Esophagus mucosa (tissue), 1 donor: ENCODE measurements at places on chromosomes 13 and 19.

DNA sequence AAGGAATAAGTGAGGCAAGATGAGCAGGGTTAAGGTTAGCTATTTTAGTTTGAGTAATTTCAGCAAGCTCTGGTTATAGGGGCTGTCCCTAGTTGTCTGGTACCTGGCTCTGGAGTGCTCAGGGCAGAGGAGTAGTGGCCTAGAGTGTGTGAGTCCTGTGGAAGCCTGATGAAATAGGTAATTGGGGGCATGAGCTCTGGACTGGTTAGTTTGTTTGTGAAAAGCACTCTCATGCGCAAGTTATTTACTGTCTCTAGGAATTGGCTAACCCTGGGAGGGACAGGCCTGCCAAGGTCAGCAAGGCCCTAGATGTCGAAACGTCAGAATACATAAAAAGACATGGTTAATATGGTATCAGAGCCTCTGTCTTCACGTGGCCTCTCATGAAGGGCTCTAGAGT is 900.1 kb downstream of the PCDH17 start:
- ATAC-seq, result no peak

DNA sequence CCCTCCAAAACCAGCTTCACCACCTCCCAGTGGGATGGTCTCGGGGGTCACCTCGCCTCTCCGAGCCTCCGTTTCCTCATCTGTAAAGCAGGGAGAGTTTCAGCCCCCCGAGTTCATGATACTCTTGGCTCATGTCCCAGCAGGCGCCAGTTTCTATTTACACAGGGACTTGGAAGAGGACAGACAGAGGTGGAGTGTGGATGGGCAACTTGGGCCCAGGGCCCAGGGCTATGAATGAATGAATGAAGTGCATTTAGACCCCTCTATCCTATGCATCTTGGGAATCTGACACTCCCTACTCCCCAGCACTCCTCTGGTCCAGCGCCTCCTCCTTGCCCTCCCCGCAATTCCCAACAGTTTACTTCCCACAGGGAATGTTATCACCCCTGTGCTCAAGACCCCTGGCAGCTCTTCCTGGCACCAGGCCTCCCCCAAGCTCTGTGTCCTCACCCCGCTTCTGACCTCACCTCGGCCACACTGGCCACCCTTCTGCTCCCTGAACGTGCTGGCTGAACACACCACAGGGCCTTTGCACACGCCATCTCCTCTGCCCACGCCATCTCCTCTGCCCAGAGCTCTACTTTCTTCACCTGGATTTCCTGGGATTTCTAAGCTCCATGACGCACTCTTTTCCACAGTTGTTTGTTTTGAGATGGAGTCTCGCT is 4.9 kb upstream of the C2CD4C start:
- no peak for ATAC-seq

DNA sequence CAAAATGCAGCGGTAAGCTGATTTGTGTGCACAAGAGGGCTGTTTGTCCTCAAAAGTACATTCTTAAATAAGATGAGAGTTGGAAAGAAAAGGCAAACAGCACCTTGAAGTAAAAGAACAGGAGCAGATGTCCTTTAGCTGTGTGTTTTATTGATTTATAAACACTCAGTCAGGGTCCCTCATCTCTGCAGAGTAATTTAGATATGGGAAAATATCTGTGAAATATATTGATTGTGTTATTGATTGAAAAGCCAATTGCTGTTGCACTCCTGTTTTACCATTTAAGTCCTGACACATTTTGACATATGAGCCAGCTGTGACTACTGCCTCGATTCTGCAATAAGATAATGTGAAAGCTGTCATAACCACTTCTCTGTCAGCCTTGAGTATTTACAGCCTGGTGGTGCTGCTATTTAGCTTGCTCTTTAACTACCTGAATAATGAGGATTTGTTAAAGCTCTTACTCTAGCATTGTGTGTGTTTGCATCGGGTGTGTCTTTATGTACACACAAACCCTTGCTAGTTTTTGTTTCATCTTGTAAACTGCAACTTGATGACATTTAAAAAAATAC is 550.1 kb downstream of the DACH1 start:
- no peak for ATAC-seq

GRCh38 chr19:49155820-49156346 is 687 bp upstream of the HRC start:
- no peak for ATAC-seq

GRCh38 chr13:39159393-39159792 is 121.1 kb downstream of the NHLRC3 start:
- no peak for ATAC-seq

DNA sequence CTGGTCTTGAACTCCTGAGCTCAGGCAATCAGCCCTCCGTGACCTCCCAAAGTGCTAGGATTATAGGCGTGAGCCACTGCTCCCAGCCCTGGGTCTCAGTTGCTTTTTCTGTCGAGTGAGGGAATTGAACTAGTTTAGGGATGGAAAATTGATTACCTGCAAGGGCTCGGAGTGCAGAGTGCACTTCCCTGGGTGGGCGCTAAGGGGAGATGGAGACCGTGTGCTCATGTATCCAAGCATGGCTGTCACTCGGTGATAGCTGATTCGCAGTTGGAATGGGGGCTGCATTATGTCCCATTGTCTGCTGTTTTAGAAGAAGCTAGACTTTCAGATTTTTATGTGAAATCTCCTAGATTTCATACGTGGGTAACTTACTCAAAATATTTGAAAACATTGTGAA is 139.9 kb upstream of the RFC3 start:
- no peak for ATAC-seq

DNA sequence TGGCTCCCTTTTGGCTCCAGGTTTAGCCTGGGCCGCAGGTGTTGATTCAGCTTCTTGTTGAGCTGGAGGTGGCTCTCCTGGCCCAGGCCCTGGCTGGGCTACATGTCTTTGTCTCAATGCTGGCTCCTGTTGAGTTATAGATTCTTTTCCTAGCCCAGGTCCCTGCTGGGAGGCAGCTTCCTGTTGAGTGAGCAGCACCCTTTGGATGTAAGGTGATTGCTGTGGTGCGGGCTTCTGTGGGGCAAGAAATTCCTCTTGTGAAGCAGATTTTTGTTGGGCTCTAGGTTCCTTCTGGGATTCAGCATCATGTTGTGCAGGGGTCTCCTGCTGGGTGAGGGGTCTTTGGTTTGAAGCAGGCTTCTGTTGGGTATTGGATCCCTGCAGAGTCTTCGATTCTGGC is 545 bp downstream of the LIPE start:
- no peak for ATAC-seq
